8988T (cell line): ENCODE measurements at places on chromosomes 4 and X.

- DNase-seq: no peak
Observed at GRCh38 chr4:169183581-169183980, 87.2 kb downstream of the SH3RF1 start.

DNA sequence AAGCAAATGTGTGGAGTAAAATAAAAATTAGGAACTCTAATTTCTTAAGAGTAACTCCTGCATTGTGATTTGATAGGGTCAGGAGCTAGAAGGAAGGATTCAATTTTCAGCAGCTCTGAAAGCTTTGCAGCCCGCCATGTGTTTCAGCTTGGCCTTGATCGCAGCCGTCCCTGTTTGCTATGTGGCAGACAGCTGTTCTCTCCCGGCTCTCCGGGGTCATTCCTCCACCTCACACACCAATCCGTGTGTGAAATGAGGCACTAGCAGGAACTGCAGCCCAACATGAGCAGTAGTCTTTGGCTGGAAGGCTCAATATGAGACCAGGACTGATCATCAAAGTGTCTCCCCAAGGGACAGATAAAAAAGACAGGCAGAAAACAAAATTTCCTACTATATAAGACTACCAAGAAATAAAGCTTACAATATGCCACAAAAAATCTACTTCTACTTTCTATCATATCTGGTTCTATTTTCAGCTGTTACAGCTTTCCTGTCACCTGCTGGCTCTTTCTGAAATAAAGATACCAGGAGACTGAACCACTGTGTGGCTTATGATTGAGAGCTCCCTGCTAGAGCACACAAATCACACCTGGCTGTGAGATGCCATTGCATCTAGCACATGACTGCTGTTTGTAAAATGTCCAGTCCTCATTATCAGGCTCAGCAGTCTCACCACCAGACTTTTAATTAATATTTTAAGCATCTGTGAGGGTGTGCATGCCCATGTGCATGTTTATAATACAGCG lies 44.1 kb upstream of the SEC24B start:
- no peak for DNase-seq

- DNase-seq: no peak
Observed at GRCh38 chr4:99665983-99666382, 8.4 kb upstream of the C4orf54 start.

GRCh38 chrX:67159437-67159836 lies 384.4 kb upstream of the AR start:
- DNase-seq: no peak

DNA sequence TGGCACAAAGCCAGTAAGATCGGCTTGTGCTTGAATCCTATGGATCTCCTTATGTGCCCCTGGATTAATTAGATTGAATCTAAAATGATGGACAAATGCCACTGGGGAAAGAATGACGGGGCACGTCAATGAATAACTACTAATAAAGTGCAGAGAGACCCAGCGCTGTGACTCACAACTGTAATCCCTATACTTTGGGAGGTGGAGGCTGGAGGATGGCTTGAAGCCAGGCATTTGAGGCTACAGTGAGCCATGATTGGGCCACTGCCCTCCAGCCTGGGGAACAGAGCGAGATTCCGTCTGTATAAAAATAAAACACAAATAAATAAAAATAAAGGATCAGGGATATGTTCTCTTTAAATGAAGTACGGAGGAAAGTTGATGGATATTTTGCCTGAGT lies 179.4 kb downstream of the DCHS2 start:
- DNase-seq: no peak

DNA sequence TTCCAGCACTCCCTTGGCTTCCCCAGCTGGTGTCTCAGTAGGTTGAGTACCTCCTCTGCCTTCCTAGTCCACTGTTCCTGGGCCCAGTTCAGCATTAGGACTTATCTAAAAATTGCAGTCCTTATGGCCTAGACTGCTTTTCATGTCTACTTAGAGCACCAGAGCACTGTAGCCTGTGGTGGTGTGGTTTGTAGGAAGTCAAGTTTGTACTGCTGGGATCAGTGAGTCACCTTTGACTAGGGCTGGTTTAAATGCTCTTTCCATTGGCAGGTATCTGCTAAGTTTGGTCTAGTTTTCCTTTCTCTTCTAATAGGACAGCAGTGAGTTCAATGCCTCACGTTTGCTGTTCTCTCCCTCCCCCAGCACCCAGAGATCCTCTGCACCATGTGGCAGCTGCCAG lies 233.6 kb upstream of the WDFY3 start:
- no peak for DNase-seq

- DNase-seq: no peak
Observed at GRCh38 chr4:41744572-41745291, 3.8 kb downstream of the PHOX2B start.

DNA sequence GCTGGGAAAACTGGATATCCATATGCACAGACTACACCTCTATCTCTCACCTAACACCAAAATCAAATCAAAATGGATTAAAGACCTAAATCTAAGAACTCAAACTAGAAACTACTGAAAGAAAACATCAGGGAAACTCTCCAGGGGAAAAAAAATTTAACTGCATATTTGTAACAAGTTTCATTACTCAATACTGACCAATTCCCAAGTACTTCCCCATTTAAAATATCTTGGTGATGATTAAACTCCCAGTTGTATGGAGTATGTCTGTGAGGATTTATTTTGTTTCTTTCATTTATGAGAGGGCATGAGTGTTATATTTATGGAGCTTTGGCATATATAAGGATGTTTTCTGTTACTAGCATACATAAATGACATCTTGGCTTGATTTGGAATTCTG lies 112.3 kb upstream of the IL15 start:
- no peak for DNase-seq

- no peak for DNase-seq
Observed at GRCh38 chr4:74362347-74362746, 2.6 kb upstream of the EREG start.

DNA sequence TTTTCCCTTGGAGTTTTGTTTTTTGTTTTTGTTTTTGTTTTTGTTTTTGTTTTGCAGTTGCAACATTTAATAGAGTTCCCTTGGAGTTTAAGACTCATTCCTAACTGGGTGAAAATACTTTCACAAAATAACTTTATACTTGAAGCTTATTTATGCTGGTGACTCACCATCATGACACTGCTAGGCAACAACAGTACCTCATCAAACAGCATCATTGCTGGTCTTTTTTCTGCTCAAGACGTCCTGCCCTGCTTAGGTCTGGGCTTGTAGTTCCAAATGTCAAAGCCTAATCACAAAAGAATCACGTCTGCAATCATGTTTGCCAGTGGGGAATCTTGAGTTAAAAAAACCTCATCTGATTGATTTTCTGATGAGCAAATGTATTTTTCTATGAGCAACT lies 105.7 kb upstream of the PRPS2 start:
- DNase-seq: no peak

- DNase-seq: no peak
Observed at GRCh38 chrX:13983734-13984133, 46.0 kb downstream of the GEMIN8 start.

DNA sequence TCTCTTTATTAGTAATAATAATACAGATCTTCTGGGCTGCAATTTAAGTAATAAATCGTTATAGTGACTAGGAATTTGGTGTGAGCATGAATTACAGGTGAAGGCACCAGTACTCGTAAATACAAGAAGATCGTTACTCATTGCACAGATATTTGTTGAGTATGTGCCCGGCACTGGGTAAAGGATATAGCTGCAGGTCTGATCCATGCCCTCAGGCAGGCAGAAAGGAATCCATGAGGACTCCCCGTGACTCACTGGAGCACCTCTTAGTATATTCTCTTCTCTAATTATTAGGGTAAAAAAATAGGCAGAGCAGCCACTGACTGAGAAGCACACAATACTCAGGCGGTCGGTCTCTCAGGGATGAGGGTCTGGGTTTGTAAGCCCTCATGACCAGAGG lies 868.3 kb downstream of the RAB28 start:
- no peak for DNase-seq

- DNase-seq: no peak
Observed at GRCh38 chr4:150619042-150619441, 37.1 kb downstream of the MAB21L2 start.

- no peak for DNase-seq
Observed at GRCh38 chr4:149555146-149555545, 260.5 kb downstream of the IQCM start.

DNA sequence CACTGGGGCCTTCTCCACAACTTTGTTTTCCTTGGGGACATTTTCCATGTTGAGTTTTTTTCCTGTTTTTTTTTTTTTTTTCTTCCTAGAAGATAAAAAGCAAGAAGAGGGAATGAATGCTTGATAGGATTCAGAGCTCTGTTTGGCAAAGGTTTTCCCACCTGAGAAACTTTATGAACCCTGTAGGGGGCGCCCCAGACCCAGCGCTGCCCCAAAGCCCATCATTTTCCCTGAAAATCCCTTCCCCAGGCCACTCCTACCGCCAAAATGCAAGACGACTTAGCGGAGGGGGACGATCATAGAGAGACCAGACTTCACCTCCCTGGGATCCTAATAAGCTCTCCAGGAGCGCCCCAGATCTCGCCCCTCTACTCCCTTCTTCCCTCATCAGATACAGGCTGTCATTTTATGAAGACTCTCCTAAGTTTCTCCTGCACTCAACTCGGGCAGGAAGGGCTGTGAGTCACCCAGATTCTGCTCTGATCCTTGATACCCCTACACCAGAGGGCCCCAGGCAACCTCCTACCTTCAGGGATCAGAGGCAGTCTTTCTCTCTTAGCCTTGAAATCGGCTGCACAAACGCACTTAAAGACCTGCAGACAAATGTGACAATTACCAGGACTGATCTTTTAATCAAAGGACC lies 1.4 kb downstream of the BEX5 start:
- no peak for DNase-seq
